ENCODE measurements at places on chromosomes 1 and 21.

DNA sequence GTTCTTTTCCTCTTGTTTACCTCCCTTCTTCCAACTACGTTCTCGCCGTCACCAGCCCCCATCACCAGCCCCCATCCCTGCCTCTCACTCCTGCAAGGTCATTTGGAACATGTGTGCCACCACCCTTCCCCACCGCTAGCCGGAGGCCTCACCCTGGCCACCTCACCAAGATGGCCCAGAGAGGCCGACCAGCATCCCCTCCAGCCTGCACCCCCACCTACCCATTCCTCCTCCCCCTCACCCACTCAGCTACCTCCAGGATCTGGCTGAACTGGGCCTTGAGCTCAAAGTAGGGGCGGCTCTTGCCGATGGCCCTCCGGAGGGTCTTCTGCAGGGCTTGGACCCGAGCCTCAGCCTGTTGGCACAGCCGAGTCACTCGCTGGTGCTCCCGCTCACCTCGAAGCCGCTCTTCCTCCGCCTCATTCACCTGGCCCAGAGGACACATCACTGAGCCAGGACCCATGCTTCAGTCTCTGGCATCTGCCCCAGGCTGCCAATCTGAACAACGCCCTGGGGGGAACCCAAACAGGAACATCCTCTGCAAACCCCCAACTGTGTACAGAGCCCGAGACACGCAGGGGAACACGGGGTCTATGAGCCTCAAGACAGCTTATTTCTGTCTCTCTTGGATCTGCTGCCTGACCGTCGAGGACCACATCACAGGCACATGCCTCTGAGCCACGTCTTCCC lies 12.8 kb downstream of the SH3BP5L start:
- H3K27ac ChIP-seq = no peak overlapping the region
- no peaks in the 10 kb centered on the region for H3K27me3 ChIP-seq
- no peak for DNase-seq
- H3K4me1 ChIP-seq = peaks cover 23% of the 10 kb centered on the region

DNA sequence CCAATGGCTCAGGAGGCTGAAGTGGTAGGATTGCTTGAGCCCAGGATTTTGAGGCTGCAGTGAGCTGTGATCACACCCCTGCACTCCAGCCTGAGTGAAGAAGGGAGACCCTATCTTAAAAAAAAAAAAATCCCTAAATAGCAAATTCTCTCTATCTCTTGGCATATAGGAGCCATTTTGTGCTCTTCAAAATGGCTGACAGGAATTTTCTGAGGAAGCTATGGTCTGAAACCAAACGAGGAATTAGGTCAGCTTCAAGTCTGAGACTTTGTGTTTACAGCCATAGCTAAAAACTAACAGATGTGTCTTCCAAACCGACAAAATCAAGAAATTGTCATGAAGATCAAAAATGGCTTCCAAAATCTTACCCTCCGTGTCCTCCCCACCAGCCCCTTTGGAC lies 10.6 kb downstream of the CD247 start:
- peaks cover 14% of the 10 kb centered on the region for H3K36me3 ChIP-seq
- H3K4me3 ChIP-seq = no peak overlapping the region
- no peak for DNase-seq

DNA sequence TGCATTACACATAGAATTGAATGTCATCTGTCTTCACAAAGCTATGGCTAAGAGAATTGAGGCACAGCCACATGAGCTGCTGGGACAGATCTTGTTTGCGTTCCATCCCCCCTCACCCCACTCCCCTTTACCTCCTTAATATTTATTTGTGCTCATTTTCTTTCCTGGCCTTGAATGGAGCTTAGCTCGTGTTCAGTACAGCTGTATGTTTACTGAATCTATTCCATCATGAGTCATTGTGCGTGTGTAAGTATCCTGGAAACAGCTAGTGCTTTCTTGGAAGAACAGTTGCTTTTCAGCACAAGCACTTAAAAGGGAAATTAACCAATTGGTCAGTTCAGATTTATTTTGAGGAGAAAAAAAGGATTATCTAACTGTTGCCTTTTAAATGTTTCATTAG lies 14.7 kb downstream of the PROX1 start:
- H3K36me3 ChIP-seq = no peaks in the 10 kb centered on the region
- H3K27ac ChIP-seq = no peak overlapping the region
- no peak for DNase-seq
- H3K27me3 ChIP-seq = no peaks in the 10 kb centered on the region

- no peak overlapping the region for H3K4me3 ChIP-seq
- H3K4me1 ChIP-seq = no peaks in the 10 kb centered on the region
- H3K27ac ChIP-seq = no peak overlapping the region
- H3K36me3 ChIP-seq = no peaks in the 10 kb centered on the region
- DNase-seq = no peak
Observed at GRCh38 chr1:245874942-245875580, 632.0 kb downstream of the SMYD3 start.

- no peaks in the 10 kb centered on the region for H3K36me3 ChIP-seq
- no peaks in the 10 kb centered on the region for H3K4me1 ChIP-seq
- no peak for DNase-seq
Observed at GRCh38 chr1:230286166-230286889, 139.8 kb downstream of the PGBD5 start.

DNA sequence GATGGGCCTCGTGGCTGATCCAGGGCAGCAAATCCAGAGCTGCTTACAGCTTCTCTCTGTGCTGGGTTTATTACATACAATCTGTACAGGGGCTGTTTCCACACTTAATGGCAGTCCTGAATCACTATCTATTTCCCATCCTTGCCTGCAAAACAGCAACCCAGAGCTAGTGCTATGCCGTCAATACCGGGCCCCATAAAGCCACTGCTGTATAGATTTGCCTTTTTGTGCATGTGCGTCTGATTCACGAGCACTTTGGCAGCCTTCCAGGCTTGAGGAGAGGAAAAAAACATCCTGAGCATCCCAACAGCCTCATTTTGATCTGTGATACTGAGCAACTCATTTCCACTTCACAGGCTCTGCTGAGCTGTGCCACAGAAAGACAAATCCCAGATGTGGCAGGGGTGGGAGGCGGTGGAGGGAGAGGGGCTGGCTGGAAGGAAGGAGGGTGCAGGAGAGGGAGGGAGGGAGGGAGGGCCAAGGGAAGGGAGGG lies 65.2 kb upstream of the TARBP1 start:
- DNase-seq = peak; percentile 60
- peaks cover 16% of the 10 kb centered on the region for H3K4me1 ChIP-seq
- H3K4me3 ChIP-seq = no peak overlapping the region
- H3K27ac ChIP-seq = peak overlapping the region; percentile 0

- H3K4me1 ChIP-seq = peaks cover 38% of the 10 kb centered on the region
- H3K27me3 ChIP-seq = no peaks in the 10 kb centered on the region
- DNase-seq = no peak
- no peak overlapping the region for H3K4me3 ChIP-seq
- H3K27ac ChIP-seq = peak overlapping the region; percentile 63
- no peaks in the 10 kb centered on the region for H3K36me3 ChIP-seq
Observed at GRCh38 chr1:205481629-205482151, 22.8 kb upstream of the CDK18 start.

GRCh38 chr1:220438741-220439140 lies 89.2 kb upstream of the MARK1 start:
- H3K4me3 ChIP-seq = no peak overlapping the region
- no peaks in the 10 kb centered on the region for H3K27me3 ChIP-seq
- no peaks in the 10 kb centered on the region for H3K4me1 ChIP-seq

DNA sequence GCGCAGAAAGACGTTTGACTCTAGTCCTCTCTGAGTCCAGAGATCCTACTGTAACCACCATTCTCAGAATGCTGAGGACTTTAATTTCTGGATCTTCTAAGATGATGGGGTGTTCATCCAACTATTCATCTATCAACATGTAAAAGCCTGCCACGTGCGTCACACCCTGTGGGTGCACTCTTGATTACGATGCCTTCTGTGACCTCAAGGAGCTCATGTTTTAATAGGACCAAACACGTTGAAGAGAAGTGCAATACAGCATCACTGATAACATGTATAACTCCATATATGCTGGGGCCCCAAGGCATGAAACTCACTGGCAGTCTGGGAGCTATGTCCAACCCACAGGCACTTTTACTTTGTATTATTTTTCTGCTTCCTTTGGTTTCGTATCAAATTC lies 19.0 kb downstream of the KIAA0040 start:
- peaks cover 13% of the 10 kb centered on the region for H3K36me3 ChIP-seq
- no peak overlapping the region for H3K4me3 ChIP-seq
- DNase-seq = no peak
- peaks cover 17% of the 10 kb centered on the region for H3K4me1 ChIP-seq

- H3K4me1 ChIP-seq = no peaks in the 10 kb centered on the region
- no peak overlapping the region for H3K27ac ChIP-seq
- no peak for DNase-seq
- H3K27me3 ChIP-seq = no peaks in the 10 kb centered on the region
- H3K4me3 ChIP-seq = no peak overlapping the region
Observed at GRCh38 chr1:162977944-162978568, 91.1 kb upstream of the RGS4 start.

GRCh38 chr1:15957221-15958095 lies 18.4 kb downstream of the ZBTB17 start:
- no peak overlapping the region for H3K4me3 ChIP-seq
- no peaks in the 10 kb centered on the region for H3K36me3 ChIP-seq
- no peak for DNase-seq
- H3K4me1 ChIP-seq = peaks cover 30% of the 10 kb centered on the region

- peak within 1 kb of the TSS; percentile 33 for H3K4me3 ChIP-seq
- H3K36me3 ChIP-seq = no peaks in the 10 kb centered on the region
- no peak within 1 kb of the TSS for H3K27ac ChIP-seq
- H3K4me1 ChIP-seq = peaks cover 12% of the 10 kb centered on the region
Observed at GRCh38 chr21:42653231-42654061, at the start of gene PDE9A. Gene PDE9A (plus strand): TSS chr21:42653621. CDS start chr21:42653815, 194 bp downstream.

- H3K4me1 ChIP-seq = no peaks in the 10 kb centered on the region
- no peaks in the 10 kb centered on the region for H3K27me3 ChIP-seq
- no peaks in the 10 kb centered on the region for H3K36me3 ChIP-seq
Observed at GRCh38 chr21:34313116-34313515, 50.7 kb upstream of the KCNE2 start.

DNA sequence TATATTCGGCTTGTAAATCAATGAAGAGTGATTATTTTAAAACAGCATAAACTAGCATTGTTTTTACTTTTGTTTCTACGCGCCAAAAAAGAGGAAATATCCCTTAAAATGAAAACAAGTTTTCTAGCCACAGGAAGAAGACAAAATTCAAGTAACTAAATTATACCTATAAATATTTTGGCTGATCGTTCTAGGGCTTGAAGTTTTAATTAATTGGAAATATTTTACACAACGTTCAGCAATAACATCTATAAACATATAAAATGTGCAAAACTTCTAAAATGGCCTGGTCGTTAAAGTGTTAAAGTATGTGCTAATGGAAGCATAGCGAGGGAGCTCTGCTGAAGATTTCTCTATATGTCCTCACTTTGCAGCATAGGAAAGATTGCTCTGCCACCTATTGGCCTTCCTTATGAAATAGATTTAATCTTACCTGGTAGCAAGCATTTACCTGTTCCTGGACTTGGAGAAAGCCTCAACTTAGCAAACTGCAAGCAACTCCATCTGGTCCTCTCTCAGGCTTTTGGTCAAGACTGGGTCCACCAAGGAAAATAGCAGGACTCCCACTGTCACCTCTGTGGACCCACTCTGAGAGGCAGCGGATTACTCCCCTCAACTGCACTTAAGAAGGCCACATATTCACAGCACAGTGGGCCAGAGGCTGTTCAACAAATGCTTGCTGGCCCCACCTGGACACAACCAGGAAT lies 351.3 kb upstream of the RUNX1 start:
- H3K4me3 ChIP-seq = no peak overlapping the region
- H3K27me3 ChIP-seq = no peaks in the 10 kb centered on the region
- DNase-seq = peak; percentile 8
- H3K36me3 ChIP-seq = no peaks in the 10 kb centered on the region
- H3K27ac ChIP-seq = no peak overlapping the region

GRCh38 chr1:238954865-238955264 lies 431.5 kb upstream of the CHRM3 start:
- no peak for DNase-seq
- no peak overlapping the region for H3K4me3 ChIP-seq
- no peaks in the 10 kb centered on the region for H3K27me3 ChIP-seq
- H3K4me1 ChIP-seq = no peaks in the 10 kb centered on the region
- H3K36me3 ChIP-seq = no peaks in the 10 kb centered on the region
- H3K27ac ChIP-seq = no peak overlapping the region

- DNase-seq = no peak
- no peak overlapping the region for H3K27ac ChIP-seq
- H3K4me1 ChIP-seq = no peaks in the 10 kb centered on the region
- no peak overlapping the region for H3K4me3 ChIP-seq
- H3K27me3 ChIP-seq = no peaks in the 10 kb centered on the region
- no peaks in the 10 kb centered on the region for H3K36me3 ChIP-seq
Observed at GRCh38 chr1:33234131-33234530, 22.2 kb upstream of the ZNF362 start.

DNA sequence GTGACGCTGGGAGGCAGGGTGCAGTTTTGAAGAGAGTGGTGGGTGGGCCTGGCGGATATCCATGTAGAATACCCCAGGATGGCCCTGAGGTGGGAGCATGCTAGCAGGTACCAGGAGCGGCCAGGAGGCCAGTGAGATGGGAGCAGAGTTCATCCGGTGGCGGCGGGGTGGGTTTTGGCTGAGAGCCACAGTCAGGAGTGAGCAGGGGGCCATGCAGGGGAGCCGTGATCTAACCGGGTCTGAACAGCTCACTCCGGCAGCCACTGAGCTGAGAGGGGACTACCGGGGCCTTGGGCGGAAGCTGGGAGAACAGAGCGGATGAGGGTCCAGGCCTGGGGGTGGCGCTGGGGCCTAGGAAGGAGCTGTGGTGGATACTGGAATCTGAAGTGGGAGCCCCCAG lies 47.6 kb upstream of the LRP8 start:
- H3K36me3 ChIP-seq = no peaks in the 10 kb centered on the region
- H3K27me3 ChIP-seq = no peaks in the 10 kb centered on the region
- no peaks in the 10 kb centered on the region for H3K4me1 ChIP-seq
- DNase-seq = no peak
- H3K4me3 ChIP-seq = no peak overlapping the region

GRCh38 chr21:45427331-45428271 lies 22.6 kb downstream of the COL18A1 start:
- H3K4me1 ChIP-seq = no peaks in the 10 kb centered on the region
- no peak overlapping the region for H3K27ac ChIP-seq
- DNase-seq = no peak
- no peaks in the 10 kb centered on the region for H3K27me3 ChIP-seq

- H3K27ac ChIP-seq = no peak overlapping the region
- DNase-seq = no peak
- no peaks in the 10 kb centered on the region for H3K27me3 ChIP-seq
- H3K4me1 ChIP-seq = peaks cover 27% of the 10 kb centered on the region
- no peak overlapping the region for H3K4me3 ChIP-seq
Observed at GRCh38 chr1:84849357-84849975, 43.5 kb downstream of the LPAR3 start.

DNA sequence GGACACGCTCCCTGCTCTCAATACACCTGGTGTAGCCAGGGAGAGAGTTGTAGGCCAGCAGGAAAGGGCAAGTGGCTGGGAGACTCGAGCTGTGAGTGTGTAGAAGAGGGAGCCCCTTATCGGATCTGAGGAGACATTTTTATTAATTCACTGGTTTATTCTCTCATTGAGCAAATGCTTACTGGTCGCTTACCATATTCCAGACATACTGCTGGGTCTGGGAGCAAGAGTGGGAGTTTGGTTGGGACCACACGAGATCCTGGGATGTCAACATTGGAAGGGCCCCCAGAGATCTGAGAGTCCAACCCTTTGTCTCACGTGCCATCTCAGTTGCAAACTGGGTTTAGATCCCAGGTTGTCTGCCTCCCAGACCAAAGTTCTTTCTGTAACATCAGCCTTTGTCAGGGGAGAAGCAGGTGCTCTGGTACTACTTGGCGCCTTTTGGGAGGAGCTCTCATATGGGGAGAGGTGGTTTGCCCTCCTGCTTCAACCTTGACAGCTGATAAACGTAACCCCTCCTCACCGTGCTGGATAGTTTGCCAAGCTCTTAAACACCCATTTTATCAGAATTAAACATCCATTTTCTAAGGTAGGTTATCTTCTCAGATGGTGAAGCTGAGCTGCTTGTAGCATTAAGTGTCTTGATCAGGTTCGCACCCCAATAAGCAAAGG lies 742 bp downstream of the TMEM222 start:
- peaks cover 38% of the 10 kb centered on the region for H3K4me1 ChIP-seq
- peak overlapping the region; percentile 93 for H3K4me3 ChIP-seq
- DNase-seq = no peak

Data from CD8-positive, alpha-beta memory T cell (primary cell).